Mesenteric fat pad (tissue), 1 donor: ENCODE measurements at places on chromosomes 7 and 10. TPM values are rescaled to one million over a fixed set of nuclear protein-coding genes. Genes with fewer than 3 reads are reported as not detected.

The ANKRD30A gene
- total RNA-seq, result 3.5 TPM

The RAMP3 gene
- total RNA-seq, result 49.2 TPM

The LIPK gene
- not detected for total RNA-seq

The CPN1 gene
- total RNA-seq, result not detected

The SLC35B4 gene
- 24.0 TPM for total RNA-seq

The GPR141 gene
- 0.77 TPM for total RNA-seq

The TRPV5 gene
- not detected for total RNA-seq

The VPS37D gene
- total RNA-seq, result 2.0 TPM

The WDR86 gene
- total RNA-seq, result 19.4 TPM

The CXCL12 gene
- total RNA-seq, result 347 TPM

DNA sequence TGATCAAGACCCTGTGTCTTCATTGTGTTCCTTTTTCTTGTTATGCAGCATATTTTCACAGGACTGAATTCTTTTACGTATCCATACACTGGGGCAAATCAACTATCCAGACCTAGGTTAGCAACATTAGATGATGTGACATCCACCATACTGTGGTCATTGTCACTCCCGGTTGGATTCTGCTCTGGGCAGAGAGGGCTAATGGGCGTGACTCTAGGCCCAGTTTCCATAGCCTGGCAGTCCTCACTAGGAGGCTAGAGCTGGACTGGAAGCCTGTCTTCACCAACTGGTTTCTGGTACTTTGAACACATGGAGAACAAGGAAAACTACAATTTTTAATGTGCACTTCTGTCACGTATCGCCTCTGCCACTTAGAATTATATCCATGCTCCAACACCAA lies 25.2 kb downstream of the AKR1E2 start:
- DNase-seq, result no peak

DNA sequence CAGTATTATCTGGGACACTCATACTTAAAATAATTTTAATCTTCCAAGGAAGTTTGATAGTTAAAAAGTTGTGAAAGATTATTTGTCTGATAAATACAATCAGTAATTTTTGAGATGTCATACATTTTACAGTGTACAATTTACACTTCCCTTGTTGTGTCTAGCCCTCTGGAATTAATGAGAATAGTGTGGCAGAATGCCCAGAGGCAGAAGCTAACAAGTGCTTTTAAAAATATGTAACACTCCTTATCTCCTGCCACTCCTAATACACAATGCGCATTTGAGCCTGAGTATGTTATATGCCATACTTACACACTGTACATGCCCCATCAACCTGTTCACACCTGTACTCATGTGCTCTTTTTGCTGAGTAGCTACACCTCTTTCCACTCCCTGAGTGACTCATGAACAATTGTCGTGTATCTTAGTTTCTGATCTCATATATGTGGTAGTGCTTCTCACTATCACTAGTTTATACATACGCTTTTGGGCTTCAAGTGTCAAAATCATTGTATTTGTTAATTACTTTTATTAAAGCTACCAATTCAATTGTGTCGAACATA lies 106.9 kb upstream of the GNAI1 start:
- no peak for DNase-seq

DNA sequence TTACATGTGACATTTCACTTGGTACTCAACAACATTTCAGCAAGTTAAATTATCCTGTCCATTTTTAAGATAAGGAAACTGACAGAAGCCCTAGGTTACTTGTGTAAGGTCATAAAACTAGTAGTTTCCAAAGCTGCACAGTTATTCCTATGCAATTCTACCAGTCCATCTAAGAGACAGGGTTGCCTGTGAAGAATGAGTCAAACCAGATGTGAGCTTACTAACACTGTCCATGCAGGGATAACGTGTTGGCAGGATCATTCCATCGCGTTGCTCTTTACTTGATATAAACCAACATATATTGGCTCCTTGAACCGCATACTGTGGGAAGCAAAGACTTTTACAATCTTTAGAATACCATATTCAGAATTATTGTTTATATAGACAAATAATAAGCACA lies 280.9 kb upstream of the HGF start:
- no peak for DNase-seq

- DNase-seq, result no peak
These were observed 10.6 kb downstream of the CCSER2 start for GRCh38 chr10:84339025-84339424.

DNA sequence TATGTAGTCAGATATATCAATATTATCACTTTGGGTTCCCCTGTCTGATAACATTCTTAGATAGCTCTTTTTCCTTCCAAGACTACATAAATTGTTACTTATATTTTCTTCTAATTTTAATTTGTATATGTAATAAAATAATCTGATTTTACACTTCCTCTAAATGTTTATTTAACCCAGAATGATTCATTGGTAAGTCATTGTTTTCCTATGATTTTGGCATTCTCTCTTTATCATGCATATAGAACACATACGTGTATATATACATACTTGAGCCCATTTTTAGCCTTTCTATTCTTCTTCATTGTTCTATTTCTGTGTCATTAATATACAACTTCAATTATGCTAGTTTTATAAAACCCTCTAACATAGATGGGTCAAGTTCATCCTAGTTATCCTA lies 16.6 kb downstream of the SFTPD start:
- no peak for DNase-seq

DNA sequence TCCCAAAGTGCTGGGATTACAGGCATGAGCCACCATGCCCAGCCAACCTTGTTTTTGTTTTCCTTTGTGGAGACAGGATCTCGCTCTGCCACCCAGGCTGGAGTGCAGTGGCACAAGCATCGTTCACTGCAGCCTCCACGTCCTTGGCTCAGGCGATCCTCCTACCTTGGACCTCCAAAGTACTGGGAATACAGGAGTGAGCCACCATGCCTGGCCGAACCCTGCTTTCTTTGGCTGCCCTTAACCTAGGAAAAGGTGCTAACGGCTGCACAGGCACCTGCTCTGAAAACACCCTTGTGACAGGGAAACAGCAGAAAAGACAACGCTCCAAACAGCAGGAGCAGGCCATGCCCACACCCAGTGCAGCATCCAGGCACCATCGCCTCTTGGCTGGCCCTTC lies 71.9 kb downstream of the OAT start:
- DNase-seq, result peak; percentile 73

- DNase-seq, result no peak
These were observed 311.8 kb upstream of the POM121L12 start for GRCh38 chr7:52723606-52724005.

- no peak for DNase-seq
These were observed at the start of gene H2BK1 for GRCh38 chr7:151210087-151210854. Gene H2BK1, minus strand, starts transcription at chr7:151210488. Its CDS starts 170 bp downstream, at chr7:151210318.

- DNase-seq, result peak; percentile 86
These were observed 3.7 kb upstream of the STK32C start for GRCh38 chr10:132311338-132311939.

- DNase-seq, result no peak
These were observed 151.2 kb downstream of the PLXNA4 start for GRCh38 chr7:132424821-132425724.

GRCh38 chr7:25780904-25781303 lies 371.1 kb upstream of the NFE2L3 start:
- DNase-seq, result no peak

DNA sequence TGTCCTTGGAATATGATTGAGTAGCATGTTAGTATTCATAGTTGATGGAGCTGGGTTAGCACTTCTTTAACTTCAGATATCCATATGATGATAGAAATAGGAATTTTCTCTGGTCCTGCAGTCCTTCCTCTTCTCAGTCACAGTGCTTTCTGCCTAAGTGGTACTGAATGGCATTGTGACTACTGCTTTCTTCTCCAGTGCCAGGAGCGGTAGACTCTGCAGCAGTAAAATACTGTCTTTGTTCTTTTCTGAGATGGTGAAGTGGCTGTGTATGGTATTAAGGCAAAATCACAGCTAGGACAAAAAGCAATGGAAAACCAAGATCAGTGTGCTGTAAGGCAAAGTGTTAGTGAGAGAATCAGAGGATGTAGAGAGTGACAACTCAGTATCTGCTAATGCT lies 46.6 kb downstream of the C1GALT1 start:
- DNase-seq, result no peak

- no peak for DNase-seq
These were observed 54.9 kb downstream of the KCNMA1 start for GRCh38 chr10:77582710-77583115.

GRCh38 chr7:85160223-85160622 lies 26.6 kb downstream of the SEMA3D start:
- DNase-seq, result no peak

- DNase-seq, result no peak
These were observed 38.7 kb downstream of the KCNH2 start for GRCh38 chr7:150939466-150939865.

DNA sequence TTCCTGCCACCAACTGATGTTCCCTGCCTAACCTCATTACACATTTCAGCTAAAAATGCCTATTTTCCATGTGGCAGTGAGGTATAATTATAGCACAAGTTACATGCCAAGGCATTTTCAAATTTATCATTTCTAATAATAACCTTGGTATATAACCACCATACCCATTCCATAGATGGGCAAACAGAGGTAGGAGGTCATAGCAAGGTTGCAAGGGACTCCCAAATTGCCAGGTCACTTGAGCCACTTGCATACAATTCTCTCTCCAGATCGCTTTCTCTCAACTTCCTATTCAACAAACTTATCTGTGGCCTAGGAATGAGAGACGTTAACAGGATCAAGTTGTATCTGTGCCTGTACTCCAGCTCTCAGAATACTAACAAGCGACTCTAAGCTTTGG lies 108.3 kb downstream of the ATXN7L1 start:
- no peak for DNase-seq

DNA sequence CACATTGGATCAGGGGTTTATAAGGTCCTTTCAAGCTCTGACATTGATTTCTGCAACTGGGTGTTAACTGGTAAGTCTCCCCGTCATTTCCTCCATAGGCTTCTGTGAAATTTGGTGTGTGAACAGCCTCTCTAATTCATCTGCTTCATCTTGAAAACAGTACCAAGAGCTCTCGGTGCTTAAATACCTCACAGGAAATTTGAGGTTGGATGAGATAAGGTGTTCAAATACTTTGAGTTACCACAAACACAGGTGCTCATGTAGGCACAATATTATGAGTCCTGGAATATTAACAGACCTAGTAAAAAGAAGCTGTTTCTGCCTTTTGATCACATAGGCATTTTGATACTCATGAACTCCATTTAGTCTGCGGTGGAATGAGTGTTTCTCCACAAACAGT lies 85.2 kb downstream of the RTKN2 start:
- no peak for DNase-seq

GRCh38 chr10:45505311-45505710 lies 131.3 kb downstream of the ALOX5 start:
- no peak for DNase-seq

DNA sequence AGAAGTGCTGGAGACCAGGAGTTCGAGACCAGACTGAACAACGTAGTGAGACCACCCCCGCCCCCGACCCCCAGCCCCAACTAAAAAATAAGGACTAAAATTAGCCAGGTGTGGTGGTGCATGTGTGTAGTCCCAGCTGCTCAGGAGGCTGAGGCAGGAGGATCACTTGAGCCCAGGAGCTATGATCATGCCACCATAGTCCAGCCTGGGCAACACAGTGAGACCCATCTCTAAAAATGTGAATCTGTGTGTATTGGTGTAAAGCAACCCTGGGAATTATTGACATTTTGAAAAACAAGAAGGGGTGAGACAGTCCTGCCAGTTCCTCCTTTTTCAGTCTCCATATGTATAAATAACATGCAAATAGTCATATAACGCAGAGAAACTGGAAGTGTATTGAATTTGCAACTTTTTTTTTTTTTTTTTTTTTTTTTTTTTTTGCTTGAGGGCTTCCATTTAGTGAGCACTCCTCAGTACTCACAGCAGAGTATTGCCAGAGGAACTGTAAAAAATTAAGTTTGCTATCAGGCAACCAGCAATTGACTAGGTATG lies 3.4 kb upstream of the ITGB1 start:
- DNase-seq, result no peak

DNA sequence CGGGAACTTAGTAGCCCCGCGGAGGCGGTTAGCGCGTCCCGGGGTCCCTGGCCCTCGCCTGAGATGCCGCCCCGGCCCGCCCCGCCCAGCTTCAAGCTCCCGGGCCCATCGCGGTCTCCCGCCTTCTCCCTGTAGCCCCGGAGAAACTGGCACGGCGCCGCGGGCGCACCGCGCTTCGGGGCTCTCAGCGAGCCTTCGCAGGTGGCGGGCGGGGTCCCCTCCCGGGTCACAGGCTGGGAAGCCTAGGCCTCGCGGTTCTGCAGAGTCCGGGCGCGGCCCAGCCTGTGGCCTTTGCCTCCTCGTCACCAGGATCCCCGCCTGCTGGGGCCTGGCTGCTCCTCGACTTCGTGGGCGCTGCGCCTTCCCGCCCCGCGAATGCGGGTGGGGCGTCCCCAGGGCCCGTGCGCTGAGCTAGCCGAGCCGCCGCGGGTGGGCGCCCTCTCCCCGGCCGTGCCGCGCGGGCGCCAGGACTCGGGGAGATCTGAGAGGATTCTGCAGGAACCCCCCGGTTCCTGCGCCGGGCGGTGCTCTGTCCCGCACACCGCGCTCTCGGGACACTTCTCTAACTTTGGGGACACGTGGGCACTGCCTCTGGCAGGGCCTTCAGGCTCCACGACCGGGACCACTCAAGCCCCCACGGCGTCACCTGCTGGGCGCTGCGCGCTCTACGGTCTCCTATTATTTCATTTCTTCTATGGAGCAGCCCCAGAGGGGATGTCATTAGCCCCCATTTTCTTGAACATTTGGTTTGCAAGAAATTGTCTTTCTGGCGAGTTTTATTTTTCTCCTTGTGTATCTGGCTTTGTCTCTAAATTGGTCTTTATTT lies 682 bp upstream of the RGS10 start:
- peak; percentile 87 for DNase-seq

DNA sequence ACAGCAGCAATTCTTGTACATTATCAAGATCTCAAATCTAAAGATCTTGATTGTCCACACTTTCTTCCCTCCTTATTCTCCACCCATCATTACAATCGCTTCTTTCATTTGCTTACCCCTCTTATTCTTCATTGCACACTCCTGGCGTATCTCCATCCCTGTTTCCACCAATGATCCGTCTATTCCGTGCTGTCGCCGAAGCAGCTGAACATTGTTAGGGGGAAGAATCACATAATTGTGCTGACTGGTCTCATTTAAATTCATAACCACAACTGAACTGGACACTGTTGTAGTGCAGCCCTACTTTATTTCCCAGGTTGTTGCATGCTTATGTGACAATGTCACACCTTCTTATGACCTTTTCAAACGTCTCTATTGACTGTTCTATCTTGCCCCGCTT lies 18.9 kb upstream of the NRP1 start:
- no peak for DNase-seq

DNA sequence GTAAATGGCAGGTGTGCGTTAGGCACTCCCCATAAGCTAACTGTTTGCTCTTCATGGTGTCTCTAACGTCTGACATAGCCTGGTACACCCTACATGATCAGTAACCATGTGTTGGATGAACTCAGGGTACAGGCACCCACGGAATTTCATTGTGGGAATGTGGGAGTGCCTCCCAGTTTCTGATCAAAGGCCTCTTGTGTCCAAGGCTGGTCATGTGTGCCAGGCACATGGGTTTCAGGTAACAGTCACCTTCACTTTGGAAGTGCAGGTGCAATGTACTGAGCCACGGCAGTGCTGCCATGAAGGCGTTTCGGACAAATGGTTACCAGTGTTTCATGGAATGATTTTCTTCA lies 298.3 kb downstream of the DNAJB6 start:
- DNase-seq, result peak; percentile 16

GRCh38 chr7:288671-289101 lies 1.3 kb upstream of the FOXL3 start:
- no peak for DNase-seq

GRCh38 chr7:45461026-45461425 lies 113.1 kb upstream of the ADCY1 start:
- DNase-seq, result no peak

- DNase-seq, result no peak
These were observed 11.6 kb downstream of the CRPPA start for GRCh38 chr7:16409777-16410176.
